ENCODE measurements at places on chromosomes 6 and 20.

DNA sequence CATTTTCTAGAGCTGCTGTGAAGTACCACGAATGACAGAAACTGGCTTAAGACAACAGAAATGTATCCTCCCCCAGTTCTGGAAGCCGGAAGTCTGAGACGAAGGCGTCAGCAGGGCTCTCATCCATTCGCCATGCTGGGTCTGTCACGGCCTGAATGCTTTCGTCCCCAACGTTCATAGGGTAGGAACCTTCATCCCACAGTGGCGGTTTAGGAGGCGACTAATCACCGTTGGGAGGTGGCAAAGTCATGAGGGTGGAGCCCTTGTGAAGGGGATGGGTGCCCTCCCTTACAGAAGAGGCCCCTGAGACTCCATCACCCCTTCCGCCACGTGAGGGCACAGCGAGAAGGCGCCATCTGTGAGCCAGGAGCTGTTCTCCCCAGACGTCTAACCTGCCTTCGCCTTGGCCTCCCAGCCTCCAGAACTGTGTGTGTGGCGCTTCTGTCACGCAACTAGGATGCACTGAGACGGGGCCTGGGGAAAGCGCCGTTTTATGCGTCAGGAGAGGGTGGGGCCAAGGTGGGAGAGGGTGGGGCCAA, 250.3 kb downstream of the TTLL2 start:
- DNase-seq, result no peak

DNA sequence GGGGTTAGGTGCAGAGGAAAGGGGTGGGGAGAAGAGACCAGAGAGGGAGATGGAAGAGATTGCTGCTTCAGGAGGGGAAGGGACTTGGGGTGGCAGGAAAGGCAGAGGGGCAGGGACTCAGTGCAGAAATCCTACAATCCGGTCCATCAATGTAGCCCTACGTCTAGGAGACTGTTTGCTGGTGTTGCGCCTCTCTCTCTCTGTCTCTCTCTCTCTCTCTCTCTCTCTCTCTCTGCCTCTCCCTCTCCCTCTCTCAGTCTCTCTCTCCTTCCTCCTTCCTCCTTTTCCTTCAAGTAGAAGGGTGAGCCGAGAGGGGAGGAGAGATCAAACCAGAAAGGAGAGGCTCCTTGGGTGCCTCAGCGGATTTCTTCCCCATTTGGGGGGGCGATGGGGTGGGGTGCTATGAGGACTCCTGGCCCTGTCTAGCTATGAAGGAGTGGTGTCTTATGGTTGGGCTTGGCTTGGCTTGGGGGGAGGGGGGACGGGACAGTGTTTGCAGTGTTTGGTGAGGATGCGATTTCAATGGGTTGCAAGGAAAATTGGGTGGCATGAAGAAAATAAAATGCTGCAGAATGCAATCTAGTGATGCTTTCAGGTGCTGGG, 181.2 kb downstream of the TBXT start:
- DNase-seq, result no peak

DNA sequence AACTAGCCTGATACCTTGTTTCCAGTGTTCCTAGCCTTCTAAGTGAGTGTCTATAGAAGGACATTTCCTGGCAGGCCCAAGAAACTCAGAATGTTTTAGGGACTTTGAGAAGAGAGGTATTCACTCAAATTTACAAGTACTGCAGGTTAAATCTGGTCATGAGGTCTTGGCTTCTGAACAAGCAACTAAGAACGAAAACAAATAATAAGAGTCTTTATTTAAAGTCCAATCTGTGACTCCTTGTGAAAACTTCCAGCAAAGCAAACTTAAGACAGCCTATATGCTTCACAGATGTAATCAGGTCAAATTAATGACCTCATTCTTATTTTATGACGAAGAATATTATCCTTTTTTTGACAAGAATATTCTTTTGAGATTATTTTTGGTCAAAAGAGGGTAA, 79.4 kb upstream of the PRSS16 start:
- DNase-seq, result no peak

DNA sequence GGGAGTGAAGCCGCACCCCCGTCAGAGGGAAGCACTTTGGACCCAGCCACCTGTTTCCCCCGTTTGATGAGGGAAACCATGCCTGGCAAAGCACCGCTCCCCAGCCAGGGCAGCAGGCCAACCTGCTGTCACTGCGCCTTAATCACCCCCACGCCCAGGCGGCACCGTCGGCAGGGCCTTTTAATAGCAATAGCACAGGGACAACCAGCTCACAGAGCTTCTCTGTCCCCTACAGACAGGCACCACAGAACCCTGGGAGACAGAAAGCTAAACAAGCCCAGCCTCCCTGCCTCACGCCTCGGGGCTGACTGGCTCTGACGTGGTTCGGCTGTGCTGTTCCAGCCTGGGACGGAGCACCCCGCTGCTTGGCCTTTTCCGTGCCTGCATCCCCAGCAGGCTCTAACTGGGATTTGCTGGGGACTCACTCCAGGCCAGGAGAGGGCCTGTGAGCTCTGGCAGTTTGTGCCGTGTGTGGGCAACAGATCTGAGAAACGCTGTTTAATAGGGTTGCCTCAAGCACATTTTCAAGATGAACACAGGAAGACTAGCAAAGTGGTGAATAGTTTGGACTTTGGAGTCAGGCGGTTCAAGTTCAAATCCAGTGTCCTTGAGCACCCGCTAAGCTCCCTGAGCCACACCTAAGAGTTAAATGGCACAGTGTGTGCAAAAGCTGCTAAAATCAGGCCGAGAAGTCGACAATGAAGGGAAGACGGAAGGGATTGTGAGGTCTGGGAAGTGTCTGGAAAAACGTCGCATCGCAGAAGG, 223.8 kb downstream of the NRN1 start:
- no peak for DNase-seq

DNA sequence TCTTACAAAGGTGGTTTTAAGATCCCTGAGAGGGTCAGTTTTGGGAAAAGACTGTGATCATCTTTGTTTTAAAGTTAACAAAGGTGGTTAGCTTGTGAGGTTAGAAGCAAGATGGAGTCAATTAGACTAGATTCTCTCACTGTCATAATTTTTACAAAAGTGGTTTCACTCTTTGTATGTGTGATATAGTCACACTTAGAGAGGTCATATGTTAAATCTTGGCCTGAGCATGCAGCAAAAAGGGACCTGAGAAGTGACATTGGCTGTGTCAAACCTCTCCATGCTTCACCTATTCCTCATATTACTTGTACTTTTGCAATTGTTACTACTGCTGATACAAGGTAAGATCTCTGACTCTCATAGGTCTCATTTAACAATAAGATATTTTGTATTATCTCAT, 368.0 kb downstream of the TBC1D32 start:
- DNase-seq, result no peak

DNA sequence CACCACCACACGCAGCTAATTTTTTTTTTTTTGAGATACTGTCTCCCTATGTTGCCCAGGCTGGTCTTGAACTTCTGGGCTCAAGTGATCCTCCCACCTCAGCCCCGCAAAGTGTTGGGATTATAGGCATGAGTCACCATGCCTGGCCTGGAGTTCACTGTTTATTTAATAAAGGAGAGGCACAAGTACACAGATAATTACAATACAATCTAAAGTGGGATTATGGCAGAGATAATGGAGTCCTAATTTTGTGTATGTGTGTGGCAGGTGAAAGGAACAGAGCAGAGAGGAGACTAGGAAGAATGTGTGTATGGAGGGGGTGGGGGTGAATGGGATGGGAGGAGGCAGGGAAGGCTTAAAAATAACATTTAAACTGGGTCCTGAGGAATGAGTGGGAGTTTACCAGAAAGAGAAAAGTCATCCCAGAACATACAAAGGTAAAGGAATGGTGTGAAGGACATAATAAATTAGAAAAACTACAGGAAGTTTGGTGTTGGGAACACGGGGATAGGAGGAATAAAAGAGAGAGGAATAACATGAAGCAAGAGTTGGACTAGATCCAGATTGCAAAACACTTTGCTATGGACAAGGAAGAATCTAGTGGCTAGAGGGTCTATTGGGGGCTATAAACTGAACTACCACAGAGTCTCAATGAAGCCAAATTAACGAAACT, 4.4 kb downstream of the NCOA5 start:
- DNase-seq, result no peak

GRCh38 chr20:2741881-2742280, 49.3 kb downstream of the EBF4 start:
- DNase-seq, result no peak

- no peak for DNase-seq
Measured at GRCh38 chr6:36422714-36423100, 19.9 kb downstream of the PXT1 start.

GRCh38 chr6:137873273-137873762, 6.3 kb downstream of the TNFAIP3 start:
- DNase-seq, result no peak

GRCh38 chr6:149545258-149545753, 537 bp downstream of the PPIL4 start:
- peak; percentile 53 for DNase-seq

Measured in CD4-positive, alpha-beta T cell (primary cell).